ENCODE measurements at places on chromosomes 7 and 10.

DNA sequence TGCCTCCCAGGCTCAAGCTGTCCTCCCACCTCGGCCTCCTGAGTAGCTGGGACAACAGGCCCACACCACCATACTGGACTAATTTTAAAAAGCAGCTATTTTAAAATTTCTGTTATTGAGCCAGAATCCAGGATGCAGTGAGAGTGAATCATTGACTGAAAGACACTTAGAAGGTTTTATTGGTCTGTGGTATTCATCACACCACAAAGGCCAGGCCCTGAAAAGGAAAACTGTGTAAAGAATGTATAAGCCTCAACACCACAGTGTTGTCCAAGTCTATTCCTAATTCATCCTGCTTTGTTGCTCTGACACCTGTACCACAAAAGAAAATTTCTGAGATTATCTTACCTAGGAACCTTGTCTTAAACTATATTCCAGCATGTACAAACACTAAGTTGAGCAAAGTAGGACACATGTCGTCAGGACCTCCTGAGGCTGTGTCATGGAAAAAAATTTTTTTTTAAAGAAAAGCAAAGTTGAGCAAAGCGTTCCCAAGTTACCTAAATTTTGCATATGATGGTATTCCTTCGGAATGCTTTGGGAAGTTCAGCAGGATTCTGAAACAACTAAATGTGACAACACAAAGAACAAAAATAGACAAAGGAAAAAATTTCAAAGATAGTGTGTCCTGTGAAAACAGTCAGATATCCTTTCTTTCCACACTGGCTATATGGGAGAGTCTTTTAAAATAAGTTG is 129.6 kb upstream of the MKLN1 start:
- no peak for DNase-seq

DNA sequence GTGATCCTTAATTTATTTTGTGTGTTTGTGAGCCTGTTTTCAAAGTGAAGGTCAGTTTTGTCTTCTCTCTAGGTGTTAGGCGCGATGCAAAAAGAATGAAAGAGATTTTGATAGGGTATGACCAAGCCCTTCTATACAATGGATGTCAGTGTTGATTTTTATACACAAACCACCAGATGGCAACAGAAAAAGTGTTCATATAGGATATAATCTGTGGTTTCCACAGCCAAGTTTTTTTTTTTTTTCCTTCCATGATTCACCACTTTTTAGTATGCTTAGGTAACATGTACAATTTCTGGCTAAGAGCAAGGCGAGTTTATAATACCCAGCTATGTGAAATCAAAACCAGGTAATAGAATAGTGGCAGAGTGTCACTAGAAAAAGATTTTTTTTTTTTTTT is 8.1 kb downstream of the SDK1 start:
- no peak for DNase-seq

DNA sequence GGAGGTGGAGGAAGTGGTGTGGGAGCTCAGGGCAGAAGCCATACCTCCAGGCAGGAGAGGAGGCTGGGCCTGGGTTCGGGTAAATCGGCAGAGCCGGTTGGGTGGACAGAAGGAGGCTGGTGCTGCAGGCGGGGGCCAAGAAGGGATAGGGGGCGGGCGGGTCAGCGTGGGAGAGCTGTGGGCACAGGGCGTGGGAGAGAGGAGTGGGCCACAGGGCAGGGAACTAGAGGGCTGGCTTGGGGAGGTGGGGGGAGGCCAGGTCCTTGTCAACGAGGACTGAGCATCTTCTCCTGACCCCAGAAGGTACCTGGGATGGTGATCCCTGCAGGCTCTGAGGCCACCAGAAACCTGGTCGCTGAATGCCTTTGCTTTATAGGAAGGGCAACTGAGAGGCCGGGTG is 11.9 kb downstream of the LAT2 start:
- DNase-seq = no peak

DNA sequence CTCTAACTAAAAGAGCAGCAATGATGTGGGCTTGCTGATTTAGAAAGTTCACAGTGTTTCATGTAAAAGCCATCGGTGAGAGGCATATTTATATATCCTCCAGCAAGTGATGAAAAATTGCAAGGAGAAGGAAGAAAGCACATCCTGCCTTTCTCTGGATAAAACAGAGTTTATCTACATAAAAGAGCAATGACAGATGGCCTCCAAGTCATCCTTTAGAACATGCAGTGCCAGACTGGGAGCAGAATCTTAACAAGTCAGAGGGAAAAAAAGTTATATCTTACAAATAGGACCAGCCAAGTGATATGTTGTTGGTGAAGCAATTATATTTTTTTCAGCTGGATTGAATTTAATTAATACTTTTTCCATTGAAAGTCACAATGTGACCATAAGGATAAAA is 253.8 kb upstream of the MGMT start:
- DNase-seq = no peak

- DNase-seq = no peak
These were observed 317.4 kb upstream of the SORCS1 start for GRCh38 chr10:107481881-107482280.
